ENCODE measurements at places on chromosomes 6 and 20. TPM values are rescaled to one million over a fixed set of nuclear protein-coding genes. Genes with fewer than 3 reads are reported as not detected.

Gene MROH8
- total RNA-seq, result 1.8 TPM

Gene SRSF12
- 0.28 TPM for total RNA-seq

Gene CENPQ
- total RNA-seq, result 5.5 TPM

Gene KCNQ5
- total RNA-seq, result 9.4 TPM

Gene KCNK5
- 0.77 TPM for total RNA-seq

Gene POM121L2
- total RNA-seq, result not detected

Gene EYA4
- not detected for total RNA-seq

Gene AIF1
- total RNA-seq, result 0.44 TPM

Measured in Panc1 (cell line).